ENCODE measurements at places on chromosomes 3 and 15.

- peak; percentile 11 for DNase-seq
Observed at GRCh38 chr3:151468284-151468917, 7.5 kb upstream of the IGSF10 start.

- DNase-seq = no peak
Observed at GRCh38 chr15:72006382-72006781, 111.6 kb downstream of the MYO9A start.

DNA sequence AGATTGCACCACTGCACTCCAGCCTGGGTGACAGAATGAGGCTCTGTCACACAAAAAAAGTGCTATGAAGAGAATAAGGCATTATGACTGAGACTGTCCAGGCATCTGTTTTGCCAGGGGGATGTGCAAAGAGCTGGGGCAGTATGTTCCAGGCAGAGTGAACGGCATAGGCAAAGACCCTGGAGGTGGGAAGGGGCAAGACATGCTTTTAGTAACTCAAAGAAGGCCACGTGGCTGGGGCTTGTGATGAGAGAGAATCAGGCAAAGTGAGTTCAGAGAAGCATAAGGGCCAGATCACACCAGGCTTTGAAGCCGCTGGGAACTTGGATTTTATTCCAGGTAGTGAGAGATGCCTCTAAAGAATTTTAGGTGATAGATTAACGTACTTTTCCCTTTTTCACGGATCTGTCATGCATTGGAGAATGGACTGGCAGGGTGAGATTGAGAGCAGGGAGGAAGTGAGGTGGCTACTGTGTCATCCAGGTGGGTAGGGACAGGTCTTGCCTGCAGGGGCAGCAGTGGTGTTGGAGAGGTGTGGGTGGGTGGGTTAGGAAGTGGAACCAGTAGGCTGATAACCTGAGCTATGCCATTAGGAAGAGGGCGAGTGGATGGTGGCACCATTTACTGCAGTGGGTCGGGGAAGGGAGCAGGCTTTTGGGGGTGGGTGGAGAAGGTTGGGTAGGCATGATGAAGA lies 31.7 kb downstream of the ATP2B2 start:
- no peak for DNase-seq

- no peak for DNase-seq
Observed at GRCh38 chr15:68218847-68219798, 10.4 kb downstream of the CLN6 start.

GRCh38 chr15:27086149-27086548 lies 115.2 kb downstream of the GABRG3 start:
- no peak for DNase-seq

GRCh38 chr3:101026881-101027280 lies 33.7 kb upstream of the ABI3BP start:
- no peak for DNase-seq

- DNase-seq = no peak
Observed at GRCh38 chr3:43206632-43207031, 79.7 kb upstream of the SNRK start.

DNA sequence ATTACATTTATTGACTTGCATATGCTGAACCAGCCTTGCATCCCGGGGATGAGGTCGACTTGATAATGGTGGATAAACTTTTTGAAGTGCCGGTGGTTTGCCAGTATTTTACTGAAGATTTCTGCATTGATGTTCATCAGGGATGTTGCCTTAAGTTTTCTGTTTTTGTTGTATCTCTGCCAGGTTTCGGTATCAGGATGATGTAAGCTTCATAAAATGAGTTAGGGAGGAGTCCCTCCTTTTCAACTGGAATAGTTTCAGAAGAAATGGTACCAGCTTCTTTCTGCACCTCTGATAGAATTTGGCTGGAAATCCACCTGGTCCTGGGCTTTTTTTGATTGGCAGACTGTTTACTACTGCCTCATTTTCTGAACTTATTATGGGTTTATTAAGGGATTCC lies 250.8 kb downstream of the TBC1D5 start:
- no peak for DNase-seq
